H1 (cell line): ENCODE measurements at places on chromosomes 6 and 20. TPM values are rescaled to one million over a fixed set of nuclear protein-coding genes. Genes with fewer than 3 reads are reported as not detected.

- H3K36me3 ChIP-seq: no peaks in the 10 kb centered on the region
- no peak overlapping the region for H3K27ac ChIP-seq
- H3K4me3 ChIP-seq: no peak overlapping the region
- no peaks in the 10 kb centered on the region for H3K27me3 ChIP-seq
- DNase-seq: no peak
- H3K4me1 ChIP-seq: peaks cover 3% of the 10 kb centered on the region; the same call in 1 of the 2 replicates
These were observed 120.5 kb upstream of the ENPP5 start for GRCh38 chr6:46291275-46291633.

The MEP1A gene
- total RNA-seq: not detected in 2 replicates

The POLH gene
- 11.3 and 12.4 TPM in 2 replicates for total RNA-seq

The UNC5CL gene
- total RNA-seq: 1.3 and 1.4 TPM in 2 replicates

- H3K36me3 ChIP-seq: peaks cover 7% of the 10 kb centered on the region; the same call in 1 of the 2 replicates
- DNase-seq: peak; percentile 78
- H3K4me3 ChIP-seq: peak overlapping the region; percentile 0; the same call in 1 of the 2 replicates
- H3K27ac ChIP-seq: no peak overlapping the region
These were observed 13.8 kb downstream of the UCKL1 start for GRCh38 chr20:63942250-63942951.

- no peaks in the 10 kb centered on the region for H3K36me3 ChIP-seq
- no peak overlapping the region for H3K27ac ChIP-seq
- no peak overlapping the region for H3K4me3 ChIP-seq
- no peaks in the 10 kb centered on the region for H3K4me1 ChIP-seq
These were observed 375.7 kb upstream of the POU3F2 start for GRCh38 chr6:98458708-98459107.

The SLC13A3 gene
- total RNA-seq: 9.4 and 9.8 TPM in 2 replicates

The TRIM10 gene
- not detected in 2 replicates for total RNA-seq

The TMEM74B gene
- total RNA-seq: 2.8 and 4.0 TPM in 2 replicates

GRCh38 chr20:24227600-24227999, 239.0 kb upstream of the GGTLC1 start:
- H3K27ac ChIP-seq: no peak overlapping the region
- H3K27me3 ChIP-seq: no peaks in the 10 kb centered on the region
- H3K4me3 ChIP-seq: no peak overlapping the region
- DNase-seq: no peak
- no peaks in the 10 kb centered on the region for H3K36me3 ChIP-seq

The HRH3 gene
- 4.4 and 4.5 TPM in 2 replicates for total RNA-seq

The ZFP57 gene
- 1.2 TPM in 2 replicates for total RNA-seq

- no peak overlapping the region for H3K4me3 ChIP-seq
- H3K27me3 ChIP-seq: no peaks in the 10 kb centered on the region
- peaks cover 6% of the 10 kb centered on the region for H3K4me1 ChIP-seq
These were observed 4.9 kb downstream of the SMPD2 start for GRCh38 chr6:109445382-109445781.

DNA sequence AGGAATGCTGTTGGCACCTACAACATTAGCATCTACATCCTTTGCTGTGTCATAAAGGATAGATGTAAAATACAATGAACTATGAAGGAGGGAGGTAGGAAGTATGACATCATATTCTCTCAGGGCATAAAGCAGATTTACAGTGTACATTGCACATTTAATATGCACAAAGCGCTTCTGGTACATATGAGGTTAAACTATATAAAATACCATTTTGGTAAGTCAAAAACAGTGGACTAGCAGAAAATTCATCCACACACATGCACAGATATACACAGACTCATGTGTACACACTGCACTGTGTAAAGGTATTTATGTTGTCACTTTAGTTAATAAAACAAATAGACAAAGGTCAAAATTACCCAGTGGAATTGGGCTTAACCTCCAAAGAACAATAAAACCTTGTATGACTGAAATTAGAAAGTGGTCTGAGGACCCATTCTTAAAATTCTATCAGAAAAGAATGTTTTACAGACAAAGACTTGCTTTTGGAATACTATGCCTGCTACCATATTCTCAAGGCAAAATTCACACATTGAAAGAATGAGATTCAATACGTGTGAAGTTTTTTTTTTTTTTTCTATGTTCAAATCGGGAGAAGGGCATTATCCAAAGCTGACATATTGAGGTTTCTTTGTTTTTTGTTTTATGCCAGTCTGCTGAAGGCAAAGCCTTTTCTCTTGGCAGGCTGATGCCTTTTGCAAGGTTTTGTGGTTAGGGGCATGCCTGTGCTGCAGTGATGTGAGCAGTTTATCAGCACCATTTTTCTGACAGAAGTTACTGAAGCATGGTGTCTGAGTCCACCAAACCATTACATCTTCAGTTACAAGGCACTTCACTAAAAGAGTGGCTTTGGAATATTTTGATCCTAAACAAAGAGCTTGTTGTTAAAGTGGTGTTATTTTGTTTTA, 199.0 kb downstream of the PLCB1 start:
- no peak for DNase-seq
- H3K36me3 ChIP-seq: no peaks in the 10 kb centered on the region
- H3K27me3 ChIP-seq: no peaks in the 10 kb centered on the region
- H3K4me1 ChIP-seq: no peaks in the 10 kb centered on the region

DNA sequence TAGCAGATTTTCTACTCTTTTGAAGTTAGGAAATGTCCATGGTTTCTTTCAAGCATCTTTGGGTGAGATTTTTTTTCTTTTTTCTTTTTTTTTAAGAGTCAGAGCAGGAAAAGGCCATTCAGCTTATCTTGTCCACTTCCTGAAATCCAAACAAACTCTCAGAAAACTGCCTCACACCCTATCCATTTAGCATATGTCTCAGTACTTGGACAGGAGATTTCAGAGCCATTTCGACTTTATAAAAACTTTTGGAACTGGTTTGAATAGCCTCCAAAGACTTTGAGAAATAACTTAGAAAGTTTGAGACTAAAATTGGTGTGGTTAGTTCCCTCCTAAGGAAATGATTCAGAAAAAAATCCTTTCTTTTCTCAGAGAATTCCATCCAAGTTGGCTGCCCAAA, 125.1 kb downstream of the MYLK4 start:
- H3K27ac ChIP-seq: no peak overlapping the region
- H3K4me3 ChIP-seq: no peak overlapping the region
- H3K4me1 ChIP-seq: no peaks in the 10 kb centered on the region
- no peaks in the 10 kb centered on the region for H3K36me3 ChIP-seq
- no peak for DNase-seq

DNA sequence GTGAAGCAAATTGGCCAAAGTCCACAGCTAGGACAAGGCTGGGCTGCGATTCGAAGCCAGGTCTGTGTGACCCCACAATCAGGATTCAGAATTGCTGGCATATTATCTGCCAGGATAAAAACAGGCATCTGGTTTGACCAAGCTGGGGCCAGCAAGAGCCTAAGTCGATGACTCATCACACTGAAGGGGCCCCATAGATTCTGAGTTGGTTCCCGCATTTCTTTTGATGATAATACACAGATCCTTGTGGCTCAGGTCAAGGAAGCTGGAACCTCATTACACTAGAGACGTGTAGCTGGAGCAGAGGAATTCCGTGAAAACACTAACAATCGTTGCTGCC, 6.5 kb downstream of the KCNB1 start:
- no peaks in the 10 kb centered on the region for H3K27me3 ChIP-seq
- no peak overlapping the region for H3K4me3 ChIP-seq
- no peaks in the 10 kb centered on the region for H3K36me3 ChIP-seq

GRCh38 chr6:44594481-44594880, 207.0 kb downstream of the CDC5L start:
- H3K27me3 ChIP-seq: no peaks in the 10 kb centered on the region
- no peaks in the 10 kb centered on the region for H3K36me3 ChIP-seq
- DNase-seq: peak; percentile 17
- H3K4me1 ChIP-seq: no peaks in the 10 kb centered on the region; the same call in 1 of the 2 replicates
- no peak overlapping the region for H3K27ac ChIP-seq
- H3K4me3 ChIP-seq: no peak overlapping the region

- DNase-seq: no peak
- H3K4me1 ChIP-seq: no peaks in the 10 kb centered on the region
- no peak overlapping the region for H3K4me3 ChIP-seq
- no peaks in the 10 kb centered on the region for H3K36me3 ChIP-seq
These were observed 50.6 kb downstream of the FUT9 start for GRCh38 chr6:96066376-96066775.

The PPP1R14C gene
- total RNA-seq: 0.25 and 0.61 TPM in 2 replicates

- H3K4me3 ChIP-seq: no peak overlapping the region
- no peaks in the 10 kb centered on the region for H3K27me3 ChIP-seq
These were observed 18.2 kb downstream of the FERMT1 start for GRCh38 chr20:6104493-6105188.

The CLDN20 gene
- total RNA-seq: not detected in 2 replicates

- no peaks in the 10 kb centered on the region for H3K27me3 ChIP-seq
- no peaks in the 10 kb centered on the region for H3K4me1 ChIP-seq
- H3K36me3 ChIP-seq: no peaks in the 10 kb centered on the region
- no peak for DNase-seq
- no peak overlapping the region for H3K4me3 ChIP-seq
These were observed 106.3 kb downstream of the TNFRSF21 start for GRCh38 chr6:47203266-47203937.

The EEF1A2 gene
- 25.8 and 27.9 TPM in 2 replicates for total RNA-seq

DNA sequence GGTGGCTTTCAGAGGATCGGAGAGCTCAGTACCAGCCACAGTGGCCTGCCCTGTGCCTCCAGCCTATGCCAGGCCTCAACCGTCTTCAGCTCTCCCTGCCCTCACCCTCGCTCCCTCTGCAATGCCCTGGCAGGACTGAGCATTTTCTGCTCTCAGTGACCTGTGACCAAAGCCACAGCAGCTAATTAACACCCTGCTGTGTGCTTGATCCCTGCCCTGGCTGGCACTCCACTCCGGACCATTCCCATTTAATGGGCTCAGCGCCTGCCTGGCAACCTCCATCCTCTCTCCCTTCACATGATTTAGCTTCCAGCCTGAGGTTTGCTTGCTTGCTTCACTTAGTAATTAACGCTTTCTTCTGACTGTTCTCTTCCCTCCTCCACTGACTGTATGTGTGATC, 287.5 kb downstream of the LRFN2 start:
- DNase-seq: no peak
- H3K36me3 ChIP-seq: no peaks in the 10 kb centered on the region
- H3K27me3 ChIP-seq: no peaks in the 10 kb centered on the region
- H3K27ac ChIP-seq: no peak overlapping the region
- no peak overlapping the region for H3K4me3 ChIP-seq

DNA sequence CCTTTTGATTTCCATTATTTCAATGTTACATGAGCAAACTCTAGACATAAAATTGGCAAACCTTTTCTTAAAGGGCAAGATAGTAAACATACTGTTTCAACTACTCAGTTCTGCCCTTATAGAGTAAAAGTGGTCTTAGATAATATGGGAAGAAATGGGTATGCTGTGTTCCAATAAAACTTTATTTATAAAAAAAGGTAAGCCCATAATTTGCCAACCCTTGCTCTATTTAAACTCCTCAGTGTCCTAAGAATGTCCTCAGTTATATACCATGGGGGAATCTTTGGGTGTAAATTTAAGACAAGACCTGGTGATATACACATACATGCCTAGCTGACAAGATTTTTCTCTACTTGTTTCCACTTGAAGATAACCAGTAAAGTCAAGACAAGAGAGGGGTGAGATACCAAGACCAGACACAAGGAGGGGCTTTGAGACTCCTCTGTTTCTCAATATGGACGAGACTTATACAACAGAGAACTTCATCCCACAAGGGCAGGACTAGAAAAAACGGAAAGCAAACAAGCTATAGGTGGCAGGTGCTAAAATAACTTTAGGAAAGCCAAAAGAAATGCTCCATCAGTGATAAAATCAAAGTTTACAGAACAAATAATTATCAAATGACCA, 10.5 kb downstream of the SNX3 start:
- no peak for DNase-seq
- H3K27me3 ChIP-seq: no peaks in the 10 kb centered on the region
- H3K4me3 ChIP-seq: no peak overlapping the region
- no peaks in the 10 kb centered on the region for H3K4me1 ChIP-seq
- H3K27ac ChIP-seq: no peak overlapping the region
- H3K36me3 ChIP-seq: no peaks in the 10 kb centered on the region

DNA sequence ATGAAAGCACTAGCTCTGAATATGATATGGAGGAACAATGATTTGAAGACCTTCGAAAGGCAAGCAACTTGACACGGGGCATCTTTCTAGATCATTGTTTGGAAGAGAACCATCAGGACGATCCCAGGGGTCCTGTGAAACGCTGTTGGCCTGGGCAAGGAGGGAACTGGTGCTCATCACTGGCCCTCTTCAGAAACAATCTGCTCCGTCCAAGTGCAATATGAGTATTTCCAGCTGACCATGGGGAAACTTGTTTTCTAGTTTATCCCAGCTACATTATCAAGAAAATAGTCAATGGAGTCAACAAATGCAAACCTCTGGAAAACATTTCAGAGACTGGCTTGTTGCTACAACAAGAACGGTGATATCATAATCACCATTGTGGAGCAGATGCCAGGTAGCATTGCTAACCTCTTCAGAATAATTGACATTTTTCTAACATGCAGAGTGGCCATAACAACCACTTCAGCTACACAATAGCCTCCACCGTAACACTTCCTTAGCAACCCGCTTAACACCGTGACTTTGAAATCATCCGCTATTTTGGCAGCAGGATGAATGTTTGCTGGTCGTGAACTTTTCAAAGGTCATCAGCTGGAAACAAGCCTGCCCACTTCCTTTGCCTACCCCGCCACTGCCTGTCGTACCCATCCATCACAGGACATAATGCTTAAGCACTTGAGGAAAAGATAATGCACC, 112.0 kb upstream of the PDE10A start:
- H3K4me3 ChIP-seq: no peak overlapping the region
- H3K36me3 ChIP-seq: no peaks in the 10 kb centered on the region
- H3K27ac ChIP-seq: no peak overlapping the region
- H3K4me1 ChIP-seq: peaks cover 5% of the 10 kb centered on the region
- no peaks in the 10 kb centered on the region; the same call in 1 of the 2 replicates for H3K27me3 ChIP-seq

DNA sequence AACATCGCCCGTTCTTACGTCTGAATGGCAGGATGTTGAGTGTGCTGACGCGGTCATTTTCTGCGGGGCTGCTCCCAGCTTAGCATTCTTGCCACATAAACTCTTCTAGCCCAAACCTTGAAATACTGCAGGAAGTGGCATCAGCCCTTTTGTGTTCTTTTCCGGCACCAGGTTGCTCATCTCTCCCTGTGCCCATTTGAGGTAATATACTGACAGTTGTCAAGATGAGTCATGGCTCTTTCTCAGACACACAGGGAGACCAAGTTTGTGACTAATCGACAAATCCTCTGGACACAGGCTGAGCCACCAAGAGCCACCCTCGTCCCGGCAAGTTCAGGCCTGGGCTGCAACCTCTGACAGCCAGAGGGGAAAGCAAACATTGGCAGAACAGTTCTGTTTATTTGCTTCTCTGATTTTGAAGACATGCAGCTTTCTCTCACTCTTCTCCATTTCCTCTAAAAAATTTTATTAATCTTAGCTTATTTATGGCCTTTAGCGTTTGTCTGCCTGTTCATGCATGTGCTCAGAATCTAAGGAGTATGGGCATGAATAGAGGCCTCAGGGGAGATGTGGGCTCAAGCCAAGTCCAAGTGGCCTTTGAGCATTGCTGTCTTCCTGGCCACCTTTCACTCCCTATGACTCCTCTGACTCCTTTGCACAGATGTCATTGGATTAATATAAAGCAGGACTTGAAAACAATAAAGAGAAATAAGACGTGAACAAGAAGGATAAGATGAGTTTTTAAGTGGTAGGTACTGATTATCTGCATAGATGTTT, 328.2 kb upstream of the JAG1 start:
- no peak overlapping the region for H3K4me3 ChIP-seq
- H3K27me3 ChIP-seq: no peaks in the 10 kb centered on the region
- DNase-seq: no peak
- H3K27ac ChIP-seq: no peak overlapping the region

The BMP6 gene
- total RNA-seq: 1.8 and 2.1 TPM in 2 replicates

The SENP6 gene
- total RNA-seq: 94.7 and 103 TPM in 2 replicates

The BNIP5 gene
- total RNA-seq: not detected in 2 replicates

The CST11 gene
- total RNA-seq: not detected in 2 replicates
